ENCODE measurements at places on chromosomes 2 and 18.

DNA sequence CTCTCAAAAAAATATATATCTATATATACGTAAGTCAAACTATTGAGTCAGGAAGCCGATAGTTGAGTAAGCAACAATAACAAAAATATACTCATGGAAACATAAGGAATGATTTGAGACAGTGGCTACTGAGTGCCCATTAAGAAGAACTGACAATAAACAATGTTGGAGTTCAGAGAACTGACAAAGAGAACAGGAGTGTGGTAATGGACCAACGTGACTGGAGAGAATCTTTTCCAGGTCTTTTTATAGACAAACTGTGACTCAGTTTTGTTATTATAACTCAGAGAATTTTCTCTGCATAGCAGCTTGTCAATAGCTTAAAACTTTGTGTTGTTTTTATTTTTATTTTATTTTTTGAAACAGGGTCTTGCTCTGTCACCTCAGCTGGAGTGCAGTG is 4.6 kb upstream of the GALM start:
- DNase-seq: no peak

DNA sequence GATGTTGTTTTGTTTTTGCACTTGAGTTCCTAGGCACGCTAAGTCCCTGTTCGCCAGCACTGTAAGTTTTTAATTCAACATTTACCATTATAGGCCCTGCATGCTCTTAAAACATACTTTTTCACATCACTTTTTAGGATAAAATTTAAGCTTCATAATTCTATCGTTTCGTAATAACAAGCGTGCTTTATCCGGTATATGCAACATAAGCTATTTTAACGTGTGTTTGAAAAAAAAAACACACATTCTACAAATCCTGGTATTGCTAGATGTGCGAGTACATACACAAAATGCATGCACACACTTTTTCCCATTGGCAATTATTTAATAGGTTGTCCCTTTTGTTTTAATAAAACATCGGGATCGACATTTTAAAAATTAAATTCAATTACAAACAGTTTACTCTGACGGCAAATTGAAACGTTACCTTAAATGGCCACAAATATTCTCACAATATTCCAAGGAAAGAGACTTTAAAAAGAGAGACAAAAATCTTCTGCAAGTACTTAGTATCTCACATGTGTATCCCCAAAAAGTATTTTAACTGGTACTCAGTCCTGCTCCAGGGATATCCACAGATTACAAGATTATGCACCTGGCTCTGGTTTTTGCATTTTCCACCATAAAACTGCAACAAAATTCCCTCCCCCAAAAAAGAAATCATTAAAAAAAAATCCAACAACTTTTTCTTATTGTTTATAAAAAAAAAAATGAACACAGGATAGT is 1.0 kb upstream of the TCF4 start:
- DNase-seq: no peak

GRCh38 chr2:128783896-128784295 is 465.2 kb upstream of the HS6ST1 start:
- no peak for DNase-seq

- no peak for DNase-seq
Observed at GRCh38 chr2:157160111-157160510, 97.4 kb upstream of the GALNT5 start.

DNA sequence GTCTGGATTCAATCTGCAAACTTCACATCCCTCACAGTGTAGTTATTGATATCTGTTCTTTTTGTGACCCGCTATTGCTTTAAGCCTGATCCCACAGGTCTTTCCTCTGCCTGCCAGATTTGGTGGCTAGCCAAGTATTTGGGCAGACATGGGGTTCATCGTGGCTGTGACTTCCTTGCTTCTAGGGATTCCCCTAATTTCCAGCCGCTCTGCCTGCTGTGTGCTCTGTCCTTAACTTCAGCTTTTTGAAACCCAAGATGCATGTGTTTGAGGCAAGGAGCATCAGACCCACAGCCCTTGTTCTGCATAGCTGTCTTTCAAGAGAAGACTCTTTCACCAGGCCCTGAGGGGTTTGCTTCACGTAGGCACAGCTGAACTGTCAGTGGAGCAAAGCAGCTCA is 54.2 kb downstream of the NCAPH start:
- DNase-seq: no peak

DNA sequence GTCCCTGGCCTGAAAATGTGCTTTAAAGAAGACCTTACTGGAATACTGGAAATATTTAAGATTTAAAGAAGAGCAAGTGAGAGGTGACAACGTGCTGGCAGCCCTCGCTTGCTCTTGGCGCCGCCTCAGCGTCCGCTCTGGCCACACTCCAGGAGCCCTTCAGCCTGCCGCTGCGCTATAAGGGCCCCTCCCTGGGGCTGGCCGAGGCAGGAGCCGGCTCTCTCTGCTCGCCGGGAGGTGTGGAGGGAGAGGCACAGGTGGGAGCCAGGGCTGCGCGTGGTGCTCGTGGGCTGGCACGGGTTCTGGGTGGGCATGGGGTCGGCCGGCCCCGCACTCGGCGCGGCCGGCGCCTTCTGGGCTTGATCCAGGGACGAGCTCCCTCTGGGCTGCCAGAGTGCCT is 2.9 kb upstream of the COQ10B start:
- no peak for DNase-seq

- DNase-seq: no peak
Observed at GRCh38 chr2:167581961-167582574, 665.3 kb downstream of the STK39 start.

DNA sequence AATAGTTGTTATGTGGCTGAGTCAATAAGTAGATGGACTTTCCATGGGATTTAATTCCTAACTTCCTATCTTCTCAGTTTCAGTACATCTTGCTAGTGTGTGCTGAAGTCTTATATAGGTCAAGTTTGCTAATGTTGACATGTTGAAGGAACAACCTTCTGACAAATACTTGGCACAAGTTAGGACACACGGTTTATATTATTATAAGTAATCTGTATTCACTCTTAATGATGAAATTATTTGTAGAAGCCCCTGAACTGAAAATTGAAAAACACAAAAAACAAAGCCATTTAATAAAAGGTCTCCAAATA is 19.2 kb downstream of the ARL5A start:
- no peak for DNase-seq

DNA sequence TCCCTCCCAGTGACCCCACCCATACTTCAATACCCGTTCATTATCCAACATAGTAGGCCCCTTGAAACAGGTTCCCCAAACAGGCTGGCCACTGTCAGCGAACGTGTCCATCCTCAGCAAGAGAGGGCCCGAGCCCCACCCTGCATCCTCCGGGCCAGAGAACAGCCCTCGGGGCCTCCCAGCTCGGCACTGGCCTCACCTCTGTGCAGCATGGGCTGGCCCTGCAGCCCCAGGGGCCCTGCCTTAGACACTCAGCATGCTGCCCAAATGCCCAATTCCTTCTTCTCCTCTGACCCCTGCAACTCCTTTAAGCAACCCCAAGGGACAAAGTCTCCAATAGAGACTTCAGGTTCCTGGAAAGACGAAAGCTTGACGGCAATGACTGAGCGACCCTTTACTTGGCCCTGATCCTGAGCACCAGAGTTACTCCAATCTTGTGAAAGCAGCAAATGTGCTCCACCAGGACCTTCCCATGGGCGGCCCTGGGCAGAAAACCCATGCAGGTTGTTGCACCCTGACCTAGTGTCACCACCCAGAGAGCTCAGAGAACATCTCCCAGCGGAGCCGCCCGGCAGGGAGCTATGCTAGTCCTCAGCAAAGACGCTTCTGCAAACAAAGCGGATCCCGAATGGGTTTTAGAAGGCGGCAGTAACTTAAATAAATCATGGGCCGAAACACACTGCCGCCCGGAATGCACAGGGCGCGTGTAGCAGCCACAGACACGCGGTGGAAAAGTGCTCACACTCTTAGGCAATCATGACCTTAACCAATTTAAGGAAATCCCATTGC is 782 bp downstream of the COL6A3 start:
- no peak for DNase-seq

DNA sequence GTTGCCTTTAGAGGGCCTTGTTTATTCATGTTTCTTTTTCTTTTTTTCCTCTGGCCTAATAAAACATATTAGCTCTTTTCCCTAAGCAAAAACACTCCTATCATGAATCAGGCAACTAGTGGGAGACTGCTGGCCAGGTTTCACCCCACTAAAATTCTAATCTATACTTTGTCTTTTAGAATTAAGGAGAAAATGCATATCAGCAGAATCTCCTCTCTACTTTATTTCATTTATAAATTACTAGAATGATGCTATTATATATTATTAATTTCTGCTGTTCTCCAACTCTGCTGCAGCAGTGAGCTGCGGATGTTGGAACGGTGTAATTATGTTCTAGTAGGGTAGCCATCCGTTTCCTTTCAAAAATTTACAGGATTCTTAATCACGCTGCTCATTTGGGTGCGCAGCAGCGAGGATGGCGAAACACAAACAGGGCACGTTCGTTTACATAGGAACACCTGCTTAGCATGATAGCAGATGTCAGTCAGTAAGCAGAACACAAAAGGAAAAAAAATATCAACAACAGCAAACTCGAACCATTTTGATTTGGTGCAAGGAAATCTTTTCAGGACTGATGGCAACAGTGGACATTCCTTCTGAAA is 30.5 kb downstream of the ZEB2 start:
- no peak for DNase-seq

- DNase-seq: no peak
Observed at GRCh38 chr2:98818164-98818563, 87.2 kb upstream of the MGAT4A start.

GRCh38 chr2:149634103-149634502 is 46.5 kb upstream of the MMADHC start:
- DNase-seq: no peak

GRCh38 chr2:83369601-83370418 is 1089.3 kb downstream of the SUCLG1 start:
- no peak for DNase-seq

DNA sequence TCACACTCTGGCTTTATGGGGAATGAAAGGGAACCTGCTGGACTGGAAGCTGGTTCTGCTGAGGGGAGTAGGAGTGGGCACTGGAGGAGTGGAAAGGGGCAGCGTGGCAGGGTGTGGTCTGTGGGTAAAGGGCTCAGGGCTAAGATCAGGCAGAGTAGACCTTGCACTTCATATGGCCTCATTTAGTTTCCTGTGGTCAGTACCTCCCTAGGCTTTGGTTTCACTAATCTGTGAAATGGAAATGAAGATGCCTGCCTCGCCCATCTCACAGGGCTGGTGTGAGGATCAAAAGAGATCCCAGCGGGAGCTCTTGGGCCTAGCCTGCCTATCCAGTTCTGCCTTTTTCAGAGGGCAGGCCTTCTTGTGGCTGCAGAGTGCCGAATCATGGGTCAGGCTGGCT is 208.7 kb downstream of the LOXHD1 start:
- no peak for DNase-seq

DNA sequence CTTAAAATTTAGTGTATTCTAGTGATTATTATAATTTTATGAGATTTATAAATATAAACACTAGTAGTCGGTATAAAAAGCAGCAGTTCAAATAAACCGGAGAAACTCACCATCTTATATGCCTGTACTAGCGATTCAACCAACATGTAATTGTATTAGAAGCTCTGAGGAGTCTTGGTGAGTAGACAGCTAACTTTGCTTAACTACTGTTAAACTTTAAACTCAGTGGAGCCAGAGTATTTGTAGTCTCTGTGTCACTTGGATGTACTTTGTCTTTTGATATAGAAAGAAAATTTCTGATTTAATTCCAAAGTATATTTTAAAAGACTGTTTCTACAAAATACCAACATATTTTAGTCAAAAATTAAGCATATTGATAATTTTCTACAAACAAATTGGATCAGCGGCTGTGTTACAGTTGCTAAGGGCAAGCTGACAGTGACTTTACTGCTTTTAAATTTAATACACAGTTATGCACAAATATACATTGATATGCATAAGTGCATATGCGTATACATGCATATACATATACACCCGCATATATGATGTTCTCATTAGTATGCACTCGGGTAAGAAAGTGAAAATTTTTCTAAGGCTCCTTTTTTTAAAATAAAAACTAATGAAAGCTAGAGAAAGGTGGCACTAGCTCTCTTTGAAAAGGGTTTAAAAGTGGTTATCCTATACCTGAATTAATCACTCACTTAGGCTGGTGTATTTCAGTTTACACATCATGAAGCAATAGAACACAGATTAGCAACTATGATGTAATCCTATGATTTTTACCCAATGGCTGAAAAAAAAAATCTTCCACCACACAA is 374.5 kb downstream of the NCKAP5 start:
- DNase-seq: no peak

- DNase-seq: no peak
Observed at GRCh38 chr2:27754831-27755230, 16.7 kb upstream of the MRPL33 start.

DNA sequence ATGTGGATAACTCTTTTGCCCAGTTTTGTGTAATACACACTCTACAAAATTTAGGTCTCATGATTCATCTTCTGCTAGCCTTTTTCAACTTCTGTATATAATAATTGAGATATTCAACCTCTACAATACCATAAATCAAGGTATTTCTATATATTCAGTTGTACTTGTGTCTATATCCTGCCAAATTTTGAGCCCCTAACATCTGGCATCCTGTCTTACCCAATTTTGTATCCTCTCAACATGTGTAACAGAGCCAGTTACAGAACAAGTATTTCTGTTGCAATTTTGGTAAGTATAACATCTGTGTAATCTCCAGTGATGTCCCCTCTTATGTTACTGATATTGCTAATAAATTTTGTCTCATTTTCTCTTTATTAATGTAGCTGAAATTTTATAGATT is 145.8 kb downstream of the TRIB2 start:
- no peak for DNase-seq

- DNase-seq: no peak
Observed at GRCh38 chr18:5543036-5543680, 639 bp downstream of the EPB41L3 start.

DNA sequence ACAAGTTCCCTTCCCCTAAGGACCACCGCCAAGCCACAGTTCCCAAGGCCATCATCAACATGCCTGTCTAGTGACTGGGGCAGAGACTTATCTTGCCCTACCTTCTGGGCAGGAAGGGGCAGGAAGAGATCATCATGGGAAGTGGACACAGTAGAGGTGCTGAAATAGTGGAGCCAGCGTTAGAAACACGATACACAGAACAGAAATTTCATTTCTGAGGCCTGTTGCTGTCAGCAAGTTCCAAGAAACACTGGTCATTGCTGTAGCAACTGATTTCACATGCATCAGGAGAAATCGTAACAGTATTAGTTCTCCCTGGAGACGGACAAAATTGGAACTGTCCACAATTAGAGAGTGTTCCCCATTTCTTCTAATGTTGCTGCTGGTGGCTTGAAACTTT is 83.0 kb downstream of the COLEC12 start:
- DNase-seq: no peak

DNA sequence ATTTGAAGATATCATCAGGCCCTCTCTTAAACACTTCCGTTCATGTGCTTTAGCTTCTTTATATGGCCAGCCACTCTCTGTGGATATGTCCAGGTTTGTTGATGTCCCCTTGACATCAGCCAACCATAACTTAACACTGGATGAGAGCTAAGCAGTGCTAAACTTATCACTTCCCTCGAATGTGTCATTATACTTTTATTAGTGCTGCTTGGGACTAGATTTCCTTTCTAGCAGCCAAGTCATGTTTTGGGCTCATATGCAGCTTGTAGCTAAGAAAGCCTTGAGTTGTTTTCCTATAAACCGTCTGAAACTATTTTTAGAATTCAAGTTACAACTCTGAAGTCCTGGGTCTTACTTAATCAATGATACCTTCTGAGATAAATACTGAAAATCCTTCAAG is 144.8 kb upstream of the TNP1 start:
- DNase-seq: no peak

GRCh38 chr18:69943021-69943420 is 4.7 kb downstream of the CD226 start:
- no peak for DNase-seq

GRCh38 chr2:45354776-45355175 is 256.3 kb downstream of the SRBD1 start:
- DNase-seq: no peak

Measured in activated CD4-positive, alpha-beta T cell treated with anti-CD3 and anti-CD28 coated beads for 4 hours (primary cell).